ENCODE measurements at places on chromosomes 3 and 15.

- no peak for DNase-seq
These were observed 21.4 kb upstream of the CHST2 start for GRCh38 chr3:143098032-143098764.

- DNase-seq = no peak
These were observed 460.0 kb upstream of the TBL1XR1 start for GRCh38 chr3:177657243-177657642.

GRCh38 chr3:71345429-71346040, 238.0 kb downstream of the FOXP1 start:
- no peak for DNase-seq

- no peak for DNase-seq
These were observed 384.6 kb upstream of the RORA start for GRCh38 chr15:61613729-61614128.

Data from HFF-Myc (cell line).